ENCODE measurements at places on chromosomes 11 and 22.

DNA sequence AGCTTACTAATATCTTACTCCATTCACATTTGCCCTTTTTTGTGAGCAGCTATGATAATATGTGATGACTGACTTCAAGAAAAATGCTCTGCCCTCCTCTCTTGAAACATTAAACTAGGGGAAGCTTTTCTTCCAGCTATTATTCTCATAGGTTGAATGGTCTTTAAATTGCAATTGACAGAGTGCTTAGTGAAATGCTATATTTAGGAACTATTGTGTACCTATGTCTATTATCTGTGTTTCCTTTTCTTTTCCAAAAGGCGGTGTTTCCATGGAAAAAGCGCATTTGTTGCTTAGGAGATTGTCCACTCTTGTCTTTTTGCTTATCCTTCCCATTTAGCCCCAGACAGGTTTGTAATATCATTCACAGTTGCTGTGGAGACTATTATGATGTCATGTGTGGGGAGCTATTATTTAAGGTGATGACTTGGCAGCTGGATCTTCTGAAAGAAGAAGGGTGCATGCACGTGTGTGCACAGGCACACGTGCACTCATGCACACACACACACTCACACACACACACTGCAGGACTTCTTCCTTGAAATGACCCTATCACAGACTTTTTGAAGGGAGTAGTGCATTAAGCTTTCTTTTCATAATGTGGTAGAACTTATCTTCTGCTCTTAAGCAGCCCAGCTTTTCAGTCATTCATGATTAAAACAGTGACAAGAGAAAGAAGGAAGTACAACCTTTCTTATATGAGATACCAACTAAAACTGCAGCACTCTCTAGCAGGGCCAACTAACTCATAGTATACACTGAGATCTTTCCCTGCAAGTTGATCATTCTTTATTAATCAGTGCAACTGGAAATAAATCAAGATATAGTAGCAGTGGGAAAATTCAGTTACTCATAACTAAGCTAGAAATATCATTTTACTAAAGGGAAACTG lies 340.8 kb upstream of the MTNR1B start:
- no peak for DNase-seq

GRCh38 chr11:36376888-36377758 lies 81.0 kb downstream of the PRR5L start:
- DNase-seq = no peak

- no peak for DNase-seq
Observed at GRCh38 chr11:114280696-114281095, 15.5 kb upstream of the NNMT start.

DNA sequence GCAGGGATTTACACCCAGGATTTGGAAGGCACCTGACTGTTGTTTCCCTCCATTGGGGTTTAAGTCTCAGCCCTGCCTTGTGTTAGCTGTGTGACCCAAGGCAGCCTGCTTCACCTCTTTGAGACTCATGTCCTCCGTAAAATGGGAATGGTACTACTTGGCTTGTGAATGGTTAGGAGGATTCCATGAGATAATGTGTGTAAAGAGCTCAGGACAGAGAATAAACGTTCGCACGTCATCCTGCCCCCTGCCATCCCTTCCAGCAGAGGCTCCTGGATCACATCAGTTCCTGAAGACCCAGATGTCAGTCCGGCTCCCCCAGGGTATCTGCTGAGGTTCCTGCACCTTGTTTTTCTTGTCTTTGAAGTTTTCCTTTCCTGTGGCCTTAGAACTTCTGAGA lies 16.8 kb upstream of the ACCSL start:
- DNase-seq = no peak

- no peak for DNase-seq
Observed at GRCh38 chr22:18994701-18995326, 58.7 kb upstream of the PRODH start.

DNA sequence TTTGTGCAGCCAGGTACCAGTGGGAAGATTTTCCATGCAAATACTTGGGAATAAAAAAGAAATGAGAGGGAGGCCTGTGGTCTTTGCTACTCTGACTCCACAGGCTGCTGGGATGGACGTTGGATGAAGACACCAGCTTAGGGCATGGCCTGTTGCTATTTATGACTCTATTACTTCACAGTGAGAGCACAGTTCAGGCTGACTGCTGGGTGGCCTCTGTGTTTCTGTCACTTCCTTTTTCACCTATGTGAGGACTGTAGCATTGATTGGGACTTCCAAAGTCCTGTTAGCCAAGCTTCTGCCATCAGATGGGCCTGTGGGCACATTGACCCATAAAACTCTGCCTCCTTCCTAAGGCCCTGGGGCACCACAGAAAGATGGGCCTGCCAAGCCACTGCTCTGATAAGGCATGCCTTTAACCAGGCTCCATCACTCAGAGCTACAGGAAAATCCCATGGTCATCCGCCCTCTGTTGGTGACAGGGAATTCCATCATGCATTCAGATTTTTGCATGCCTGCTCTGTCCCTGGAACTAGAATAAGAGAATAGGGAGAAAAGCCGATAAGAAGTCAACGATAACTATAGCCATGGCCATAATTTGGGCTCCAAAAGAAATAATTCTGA lies 64.6 kb downstream of the KCNJ1 start:
- no peak for DNase-seq

GRCh38 chr11:74002832-74003231 lies 6.1 kb downstream of the UCP3 start:
- DNase-seq = no peak

GRCh38 chr11:209275-210121 lies 2.0 kb downstream of the RIC8A start:
- DNase-seq = no peak

GRCh38 chr11:47573321-47573720 lies 5.4 kb downstream of the KBTBD4 start:
- no peak for DNase-seq

- no peak for DNase-seq
Observed at GRCh38 chr11:108975641-108976071, 310.8 kb downstream of the DDX10 start.

DNA sequence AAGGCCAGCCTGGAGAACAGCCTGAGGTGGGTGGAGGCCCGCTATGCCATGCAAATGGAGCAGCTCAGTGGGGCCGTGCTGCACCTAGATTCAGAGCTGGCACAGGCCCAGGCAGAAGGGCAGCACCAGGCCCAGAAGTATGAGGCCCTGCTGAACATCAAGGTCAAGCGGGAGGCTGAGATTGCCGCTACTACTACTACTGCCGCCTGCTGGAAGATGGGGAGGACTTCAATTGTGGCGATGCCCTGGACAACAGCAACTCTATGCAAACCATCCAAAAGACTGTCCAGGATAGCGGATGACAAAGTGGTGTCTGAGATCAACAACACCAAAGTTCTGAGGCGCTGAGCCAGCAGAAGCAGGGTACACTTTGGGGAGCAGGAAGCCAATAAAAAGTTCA lies 3.1 kb upstream of the TMEM218 start:
- DNase-seq = no peak

All from tibial nerve (tissue), 4 donors.